ENCODE measurements at places on chromosomes 4 and X. TPM values are rescaled to one million over a fixed set of nuclear protein-coding genes. Genes with fewer than 3 reads are reported as not detected.

Gene DACH2
- 0.40 TPM for total RNA-seq

Gene DMP1
- total RNA-seq: not detected

Gene ZNF182
- total RNA-seq: 5.6 TPM

Gene AR
- 77.4 TPM for total RNA-seq

Gene THAP9
- 7.6 TPM for total RNA-seq

Gene SYP
- total RNA-seq: 0.55 TPM

Gene CENPVL3
- not detected for total RNA-seq

Gene TBX22
- total RNA-seq: 46.5 TPM

Gene ZRSR2
- total RNA-seq: 2.9 TPM

Gene JCHAIN
- 2.0 TPM for total RNA-seq

Gene DTHD1
- 0.91 TPM for total RNA-seq

Gene NEUROG2
- not detected for total RNA-seq

Gene SLC16A2
- total RNA-seq: 9.3 TPM

Gene TMEM31
- total RNA-seq: 7.6 TPM

Gene ADH1B
- 12.8 TPM for total RNA-seq

Gene PABPC1L2A
- 5.6 TPM for total RNA-seq

Gene TMEM156
- total RNA-seq: 0.27 TPM

Gene TNIP3
- not detected for total RNA-seq

Gene FAM9B
- 1.4 TPM for total RNA-seq

GRCh38 chrX:13346646-13347045 lies 26.8 kb upstream of the ATXN3L start:
- no peak overlapping the region for H3K4me3 ChIP-seq
- no peak for DNase-seq
- H3K4me1 ChIP-seq: no peaks in the 10 kb centered on the region
- H3K36me3 ChIP-seq: no peaks in the 10 kb centered on the region
- no peak overlapping the region for H3K27ac ChIP-seq

- no peaks in the 10 kb centered on the region for H3K36me3 ChIP-seq
- H3K27ac ChIP-seq: no peak overlapping the region
- H3K27me3 ChIP-seq: no peaks in the 10 kb centered on the region
- no peak for DNase-seq
These were observed 73.0 kb upstream of the ADGRG2 start for GRCh38 chrX:19195243-19195610.

GRCh38 chr4:115152081-115152480 lies 38.7 kb upstream of the NDST4 start:
- no peak overlapping the region for H3K27ac ChIP-seq
- H3K4me3 ChIP-seq: no peak overlapping the region
- no peak for DNase-seq
- no peaks in the 10 kb centered on the region for H3K36me3 ChIP-seq
- H3K27me3 ChIP-seq: no peaks in the 10 kb centered on the region
- no peaks in the 10 kb centered on the region for H3K4me1 ChIP-seq

- no peaks in the 10 kb centered on the region for H3K27me3 ChIP-seq
- no peaks in the 10 kb centered on the region for H3K36me3 ChIP-seq
- H3K4me1 ChIP-seq: no peaks in the 10 kb centered on the region
These were observed 59.6 kb upstream of the MAMLD1 start for GRCh38 chrX:150303386-150304097.

- no peaks in the 10 kb centered on the region for H3K36me3 ChIP-seq
- no peak overlapping the region for H3K27ac ChIP-seq
- H3K4me3 ChIP-seq: no peak overlapping the region
- peak; percentile 13 for DNase-seq
- no peaks in the 10 kb centered on the region for H3K27me3 ChIP-seq
These were observed 353.7 kb upstream of the SLC7A11 start for GRCh38 chr4:138595731-138596460.

- H3K4me1 ChIP-seq: peaks cover 6% of the 10 kb centered on the region
- DNase-seq: no peak
- H3K27ac ChIP-seq: no peak overlapping the region
- H3K27me3 ChIP-seq: no peaks in the 10 kb centered on the region
- no peak overlapping the region for H3K4me3 ChIP-seq
- H3K36me3 ChIP-seq: no peaks in the 10 kb centered on the region
These were observed 295.5 kb downstream of the SLC7A11 start for GRCh38 chr4:137946453-137947174.

GRCh38 chr4:40562681-40563080 lies 67.0 kb downstream of the RBM47 start:
- H3K27me3 ChIP-seq: no peaks in the 10 kb centered on the region
- DNase-seq: no peak

DNA sequence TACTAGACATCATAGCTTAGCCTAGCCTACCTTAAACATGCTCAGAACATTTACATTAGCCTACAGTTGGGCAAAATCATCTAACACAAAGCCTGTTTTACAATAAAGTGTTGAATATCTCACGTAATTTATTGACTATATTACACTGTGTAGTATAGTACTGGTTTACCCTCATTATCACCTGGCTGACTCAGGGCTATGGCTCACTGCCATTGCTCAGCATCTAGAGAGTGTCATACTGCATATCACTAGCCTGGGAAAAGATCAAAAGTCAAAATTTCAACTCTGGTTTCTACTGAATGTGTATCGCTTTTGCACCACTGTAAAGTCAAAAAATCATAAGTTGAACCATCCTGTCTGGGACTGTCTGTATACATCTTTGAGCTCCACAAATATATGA lies 78.6 kb downstream of the CEP44 start:
- no peak overlapping the region for H3K4me3 ChIP-seq
- no peaks in the 10 kb centered on the region for H3K4me1 ChIP-seq
- H3K27ac ChIP-seq: no peak overlapping the region
- no peaks in the 10 kb centered on the region for H3K36me3 ChIP-seq

- H3K4me3 ChIP-seq: no peak overlapping the region
- H3K27ac ChIP-seq: no peak overlapping the region
- no peaks in the 10 kb centered on the region for H3K36me3 ChIP-seq
- H3K4me1 ChIP-seq: no peaks in the 10 kb centered on the region
These were observed 81.5 kb upstream of the BCOR start for GRCh38 chrX:40179283-40179682.

- no peaks in the 10 kb centered on the region for H3K4me1 ChIP-seq
- H3K36me3 ChIP-seq: no peaks in the 10 kb centered on the region
- H3K4me3 ChIP-seq: peak overlapping the region; percentile 46
- H3K27me3 ChIP-seq: no peaks in the 10 kb centered on the region
- peak; percentile 4 for DNase-seq
These were observed 609 bp downstream of the REPS2 start for GRCh38 chrX:16946971-16947562.

DNA sequence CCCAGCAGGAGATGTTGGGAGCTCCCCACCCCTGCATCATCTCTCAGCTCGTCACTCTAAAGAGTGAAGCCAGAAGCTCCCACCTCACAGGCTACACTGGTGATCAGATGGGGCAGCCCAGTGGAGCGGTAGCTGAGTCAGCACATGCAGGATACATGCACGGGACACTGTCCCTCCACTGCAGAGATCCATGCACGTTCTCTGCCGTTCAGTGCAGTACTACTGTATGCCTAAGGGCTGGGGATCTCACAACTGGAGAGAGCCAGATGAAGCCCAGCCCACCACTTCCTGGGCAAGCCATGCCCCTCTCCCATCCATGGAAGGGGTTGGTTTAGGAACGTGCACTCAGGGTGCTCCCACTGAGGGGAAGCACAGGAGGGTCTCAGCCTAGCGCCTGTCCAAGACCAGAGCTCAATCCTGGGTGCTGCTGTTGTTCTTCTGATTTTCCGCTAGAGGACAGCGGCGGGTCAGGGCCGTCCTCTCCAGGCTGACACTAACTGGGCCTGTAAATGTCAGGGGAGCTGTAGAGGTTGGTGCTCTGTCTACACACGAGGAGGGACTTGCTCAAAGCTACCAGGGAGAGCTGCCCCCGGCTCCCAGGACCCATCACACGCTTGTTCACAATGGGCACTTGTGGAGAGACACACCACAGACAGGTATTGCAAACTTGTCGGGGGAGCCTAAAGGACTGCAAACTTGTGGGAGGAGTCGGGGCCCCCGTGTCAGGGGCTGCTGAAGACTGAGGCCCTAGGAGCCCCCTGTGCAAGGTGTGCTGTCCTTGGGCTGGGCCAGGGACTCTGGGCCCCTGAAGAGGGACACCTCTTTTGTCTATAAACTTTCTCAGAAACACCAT lies 18.2 kb upstream of the ABLIM2 start:
- H3K27ac ChIP-seq: no peak overlapping the region
- no peaks in the 10 kb centered on the region for H3K27me3 ChIP-seq
- H3K36me3 ChIP-seq: no peaks in the 10 kb centered on the region
- H3K4me1 ChIP-seq: no peaks in the 10 kb centered on the region
- no peak for DNase-seq

DNA sequence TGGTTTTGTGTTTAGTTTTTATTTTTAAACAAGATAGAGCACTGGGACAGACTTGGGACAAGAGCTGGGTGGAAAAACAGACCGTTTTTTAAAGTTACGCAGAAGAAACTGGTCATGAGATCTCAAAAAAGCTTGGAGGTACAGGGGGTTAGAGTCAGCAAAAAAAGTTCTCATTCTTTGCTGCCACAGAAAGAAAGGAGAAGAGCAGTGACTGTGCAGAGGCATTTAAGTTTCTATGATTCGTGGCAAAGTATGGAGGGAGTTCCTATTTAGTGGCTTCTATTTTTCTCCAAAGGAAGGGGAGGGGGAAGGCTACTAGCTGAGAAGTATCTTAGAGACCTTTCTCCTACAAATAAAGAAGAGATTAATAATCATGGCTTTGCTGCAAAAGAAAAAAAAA lies 68.3 kb downstream of the MANBA start:
- no peaks in the 10 kb centered on the region for H3K36me3 ChIP-seq
- no peaks in the 10 kb centered on the region for H3K4me1 ChIP-seq
- H3K27me3 ChIP-seq: no peaks in the 10 kb centered on the region
- DNase-seq: no peak

- H3K36me3 ChIP-seq: no peaks in the 10 kb centered on the region
- H3K27ac ChIP-seq: no peak overlapping the region
- no peaks in the 10 kb centered on the region for H3K4me1 ChIP-seq
- no peak overlapping the region for H3K4me3 ChIP-seq
These were observed 544.3 kb upstream of the CNKSR2 start for GRCh38 chrX:20829665-20830491.

- H3K4me3 ChIP-seq: no peak overlapping the region
- no peak for DNase-seq
- no peaks in the 10 kb centered on the region for H3K36me3 ChIP-seq
These were observed 86.9 kb upstream of the BMP2K start for GRCh38 chr4:78689261-78689660.

- no peak overlapping the region for H3K4me3 ChIP-seq
- no peaks in the 10 kb centered on the region for H3K4me1 ChIP-seq
- no peak overlapping the region for H3K27ac ChIP-seq
- no peaks in the 10 kb centered on the region for H3K27me3 ChIP-seq
- DNase-seq: no peak
- H3K36me3 ChIP-seq: no peaks in the 10 kb centered on the region
These were observed 253.4 kb downstream of the MAPK10 start for GRCh38 chr4:86106475-86106874.

DNA sequence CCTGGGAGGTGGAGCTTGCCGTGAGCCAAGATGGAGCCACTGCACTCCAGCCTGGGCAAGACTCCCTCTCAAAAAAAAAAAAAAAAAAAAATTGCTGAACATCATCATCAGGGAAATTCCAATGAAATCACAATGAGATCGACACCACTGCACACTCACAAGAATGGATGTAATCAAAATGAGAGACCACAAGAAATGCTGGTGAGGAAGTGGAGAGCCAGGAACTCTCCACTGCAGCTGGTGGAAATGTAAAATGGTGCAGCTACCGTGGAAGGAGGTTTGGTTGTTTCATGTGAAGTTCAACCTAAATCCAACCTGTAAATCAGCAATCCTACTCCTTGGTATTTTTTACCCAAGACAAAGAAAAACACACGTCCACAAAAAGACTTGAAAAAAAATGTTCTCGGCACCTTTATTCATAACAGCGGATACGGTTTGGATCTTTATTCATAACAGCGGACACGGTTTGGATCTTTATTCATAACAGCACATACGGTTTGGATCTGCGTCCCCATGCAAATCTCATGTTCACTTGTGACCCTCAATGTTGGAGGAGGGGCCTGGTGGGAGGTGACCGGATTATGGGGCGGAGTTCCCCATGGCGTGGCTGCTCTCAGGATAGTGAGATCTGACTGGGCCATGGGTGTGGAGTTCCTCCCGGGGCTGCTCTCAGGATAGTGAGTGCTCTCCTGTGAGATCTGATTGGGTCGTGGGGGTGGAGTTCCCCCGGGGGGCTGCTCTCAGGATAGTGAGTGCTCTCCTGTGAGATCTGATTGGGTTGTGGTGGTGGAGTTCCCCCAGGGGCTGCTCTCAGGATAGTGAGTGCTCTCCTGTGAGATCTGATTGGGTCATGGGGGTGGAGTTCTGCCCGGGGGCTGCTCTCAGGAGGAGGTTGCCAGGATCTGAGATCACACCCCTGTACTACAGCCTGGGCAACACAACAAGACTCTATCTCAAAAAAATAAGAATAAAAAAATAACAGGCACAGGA lies 7.7 kb downstream of the GAK start:
- no peaks in the 10 kb centered on the region for H3K27me3 ChIP-seq
- no peaks in the 10 kb centered on the region for H3K36me3 ChIP-seq
- peaks cover 4% of the 10 kb centered on the region for H3K4me1 ChIP-seq
- H3K27ac ChIP-seq: no peak overlapping the region
- no peak for DNase-seq

GRCh38 chr4:177105536-177105935 lies 204.1 kb upstream of the NEIL3 start:
- no peaks in the 10 kb centered on the region for H3K4me1 ChIP-seq
- H3K36me3 ChIP-seq: no peaks in the 10 kb centered on the region
- no peak overlapping the region for H3K27ac ChIP-seq
- H3K27me3 ChIP-seq: no peaks in the 10 kb centered on the region
- no peak for DNase-seq
- H3K4me3 ChIP-seq: no peak overlapping the region

- no peak overlapping the region for H3K4me3 ChIP-seq
- H3K27ac ChIP-seq: no peak overlapping the region
- no peak for DNase-seq
- no peaks in the 10 kb centered on the region for H3K4me1 ChIP-seq
- no peaks in the 10 kb centered on the region for H3K27me3 ChIP-seq
These were observed 328.9 kb upstream of the TAPT1 start for GRCh38 chr4:16555156-16555555.

GRCh38 chr4:25494166-25494565 lies 117.1 kb downstream of the ANAPC4 start:
- H3K27me3 ChIP-seq: no peaks in the 10 kb centered on the region
- H3K4me1 ChIP-seq: no peaks in the 10 kb centered on the region
- H3K27ac ChIP-seq: no peak overlapping the region
- no peaks in the 10 kb centered on the region for H3K36me3 ChIP-seq
- no peak overlapping the region for H3K4me3 ChIP-seq

DNA sequence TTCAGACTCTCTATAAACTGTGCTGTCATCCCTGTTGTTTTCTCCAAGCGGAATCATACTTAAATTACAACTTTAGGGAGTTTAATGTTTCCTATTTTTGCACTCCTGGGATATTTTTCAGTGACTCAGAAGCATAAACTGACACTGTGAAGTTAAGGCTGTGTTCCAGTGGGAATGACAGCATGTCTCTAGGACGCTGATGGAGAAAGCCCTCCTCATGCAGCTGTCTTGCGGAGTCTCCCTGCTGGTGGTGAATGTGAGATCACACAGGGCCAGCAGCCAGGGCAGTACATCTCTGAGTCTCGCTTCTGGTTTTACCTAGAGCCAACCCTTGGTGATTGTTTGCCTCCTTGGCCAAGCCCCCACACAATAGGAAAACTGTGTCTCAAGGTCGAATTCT lies 53.3 kb downstream of the NFKB1 start:
- no peak for DNase-seq
- H3K4me3 ChIP-seq: no peak overlapping the region
- no peaks in the 10 kb centered on the region for H3K36me3 ChIP-seq
- H3K4me1 ChIP-seq: no peaks in the 10 kb centered on the region
- no peak overlapping the region for H3K27ac ChIP-seq
- H3K27me3 ChIP-seq: no peaks in the 10 kb centered on the region

Measured in prostate gland (tissue), 2 donors.